H7 (cell line): ENCODE measurements at places on chromosomes 7 and 10. TPM values are rescaled to one million over a fixed set of nuclear protein-coding genes. Genes with fewer than 3 reads are reported as not detected.

DNA sequence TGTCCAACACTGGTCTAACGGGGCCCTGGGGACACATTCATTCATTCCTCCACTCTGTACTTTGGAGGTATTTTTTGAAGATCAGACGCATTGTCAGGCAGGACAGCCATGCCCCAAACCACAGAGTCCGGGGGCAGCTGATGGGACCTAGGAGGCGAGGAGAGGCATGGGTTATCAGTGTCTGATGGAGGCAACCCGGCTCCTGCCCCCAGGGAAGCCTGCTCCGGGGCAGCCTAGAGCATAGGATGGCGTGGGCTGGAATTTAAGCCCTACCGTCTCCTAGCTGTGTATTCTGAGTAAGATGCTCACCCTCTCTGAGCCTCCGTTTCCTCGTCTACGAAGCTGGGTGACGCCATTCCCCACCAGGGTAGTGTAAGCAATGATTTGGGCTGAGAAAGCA, 55.4 kb upstream of the ELN start:
- no peak for DNase-seq

GRCh38 chr7:43112941-43113621, 634 bp downstream of the HECW1 start:
- peak; percentile 91 for DNase-seq

DNA sequence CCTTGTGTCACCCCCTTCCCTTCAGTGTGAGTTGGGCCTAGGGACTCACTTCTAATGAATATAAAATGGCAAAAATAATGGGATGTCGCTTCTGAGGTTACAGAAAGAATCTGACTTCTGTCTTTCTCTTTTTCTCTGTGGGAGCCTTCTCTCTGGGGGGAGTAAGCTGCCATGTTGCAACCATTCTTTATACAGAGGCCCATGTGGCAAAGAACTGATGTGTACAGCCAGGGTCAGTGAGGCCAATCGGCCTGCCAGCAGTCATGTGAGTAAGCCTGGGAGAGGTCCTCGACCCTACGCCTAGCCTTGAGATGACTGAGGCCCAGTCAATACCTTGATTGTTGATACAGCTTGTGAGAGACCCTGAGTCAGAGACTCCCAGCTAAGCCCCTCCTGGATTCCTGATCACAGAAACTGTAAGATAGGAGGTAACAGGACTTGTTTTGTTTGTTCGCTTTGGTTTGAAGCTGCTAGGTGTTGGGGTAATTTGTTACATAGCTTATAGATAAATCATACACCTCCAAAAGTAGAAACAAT, 1.7 kb downstream of the TCAF1 start:
- no peak for DNase-seq

GRCh38 chr7:92608380-92609322, 18.5 kb upstream of the FAM133B start:
- DNase-seq: peak; percentile 80

- peak; percentile 17 for DNase-seq
These were observed 30.6 kb upstream of the PFKFB3 start for GRCh38 chr10:6171881-6172695.

The TMEM184A gene
- 0.74 and 1.2 TPM in 2 replicates for total RNA-seq
